ENCODE measurements at places on chromosomes 13 and 19.
A peak's percentile ranks its signal among the peaks of the same experiment; 100 is the strongest.

- DNase-seq = no peak
Measured at GRCh38 chr13:36769126-36769525, 49.9 kb upstream of the RFXAP start.

DNA sequence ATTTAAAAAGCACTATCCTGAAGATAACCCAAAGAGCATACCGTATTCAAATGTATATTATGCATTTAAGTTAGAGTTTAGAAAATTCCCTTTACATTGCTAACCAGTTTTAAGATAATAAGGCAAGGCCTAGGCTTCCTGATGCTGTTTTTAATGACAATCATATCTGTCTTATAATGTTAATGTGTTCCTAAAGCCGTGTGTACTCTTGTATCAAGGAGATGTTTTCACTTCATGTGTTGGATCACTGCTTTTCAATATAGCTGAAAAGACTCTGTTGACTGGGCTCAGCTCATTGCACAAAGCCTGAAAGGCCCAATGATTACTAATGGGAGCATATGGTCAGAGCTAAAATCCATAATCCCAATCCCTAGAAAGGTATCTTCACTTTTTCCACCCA, 81.6 kb downstream of the DACH1 start:
- no peak for DNase-seq

- DNase-seq = no peak
Measured at GRCh38 chr13:41568972-41569351, 111.6 kb downstream of the RGCC start.

DNA sequence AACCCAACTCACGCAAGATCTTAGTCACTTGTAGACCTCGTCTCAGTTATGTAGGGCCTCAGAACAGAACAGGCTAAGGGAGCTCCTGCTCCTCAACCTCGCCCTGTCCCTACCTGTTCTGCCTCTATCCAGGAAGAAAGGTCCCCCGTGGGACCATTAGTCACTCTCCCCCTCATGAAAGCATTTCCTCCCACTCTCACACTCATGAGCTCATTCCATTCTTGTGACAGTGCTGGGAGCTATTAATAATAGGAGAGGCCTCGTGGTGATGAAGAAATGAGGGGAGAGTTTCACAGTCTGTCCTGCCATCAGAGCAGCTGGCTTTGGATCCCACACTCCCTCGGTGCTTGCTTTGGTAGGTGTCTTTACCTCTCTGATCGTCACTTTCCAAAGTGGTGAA, 10.2 kb downstream of the PPP2R1A start:
- no peak for DNase-seq

GRCh38 chr19:4730740-4731171, 7.1 kb upstream of the DPP9 start:
- DNase-seq = peak; percentile 65

DNA sequence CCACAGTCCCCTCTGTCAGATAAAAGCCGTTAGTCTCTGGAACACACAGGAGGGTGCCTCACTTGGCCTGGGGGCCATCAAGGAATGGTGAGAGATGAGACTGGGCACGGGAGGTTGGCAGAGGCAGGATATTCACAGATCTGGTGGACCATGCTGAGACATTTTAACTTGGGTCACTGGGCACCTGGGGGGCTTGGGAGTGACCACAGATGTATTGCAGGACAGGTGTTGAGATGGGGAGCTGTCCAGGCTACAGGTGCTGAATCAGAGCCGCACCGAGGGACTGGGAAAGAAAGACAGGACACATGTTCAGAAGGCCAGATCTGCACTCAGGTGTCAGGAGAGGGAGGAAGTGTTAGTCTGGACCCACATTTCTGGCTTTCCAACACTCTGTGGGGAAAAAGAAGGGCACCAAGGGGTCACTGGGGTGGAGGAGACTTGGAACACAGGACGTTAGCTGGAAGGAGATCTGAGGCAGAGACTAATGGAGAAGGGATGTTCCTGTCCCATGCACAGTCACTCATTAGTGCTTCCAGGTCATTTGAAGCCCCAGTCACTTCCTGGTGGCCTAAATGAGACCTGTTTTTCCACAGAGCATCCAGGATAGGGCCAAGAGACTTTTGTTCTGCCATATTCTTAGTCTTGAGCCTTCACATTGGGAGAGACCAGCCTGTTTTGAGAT, 56.1 kb downstream of the CHST8 start:
- DNase-seq = no peak

- DNase-seq = no peak
Measured at GRCh38 chr19:44658069-44658733, 13.1 kb upstream of the CEACAM19 start.

- no peak for DNase-seq
Measured at GRCh38 chr13:113293686-113294085, 3.4 kb upstream of the LAMP1 start.

GRCh38 chr19:16569609-16570320, 2.5 kb downstream of the SLC35E1 start:
- no peak for DNase-seq

DNA sequence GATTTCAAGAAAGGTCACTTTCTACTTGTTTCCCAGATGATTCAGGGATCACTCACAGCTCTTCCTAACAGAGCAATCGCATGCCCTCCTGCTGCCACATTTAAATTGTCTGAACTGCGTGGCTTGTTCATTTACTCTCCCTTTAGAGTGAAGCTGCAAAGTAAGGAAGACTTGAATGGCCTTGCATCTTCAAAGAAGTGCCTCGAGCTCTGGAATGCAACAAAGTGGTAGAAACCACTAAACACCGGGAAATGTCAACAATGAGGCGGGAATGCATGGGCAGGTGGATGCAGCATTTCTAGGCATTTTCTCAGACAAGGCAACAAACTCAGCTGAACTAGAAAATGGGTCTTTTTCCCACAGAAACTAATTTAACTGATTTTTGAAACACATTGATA, 10.3 kb upstream of the DACH1 start:
- DNase-seq = no peak

DNA sequence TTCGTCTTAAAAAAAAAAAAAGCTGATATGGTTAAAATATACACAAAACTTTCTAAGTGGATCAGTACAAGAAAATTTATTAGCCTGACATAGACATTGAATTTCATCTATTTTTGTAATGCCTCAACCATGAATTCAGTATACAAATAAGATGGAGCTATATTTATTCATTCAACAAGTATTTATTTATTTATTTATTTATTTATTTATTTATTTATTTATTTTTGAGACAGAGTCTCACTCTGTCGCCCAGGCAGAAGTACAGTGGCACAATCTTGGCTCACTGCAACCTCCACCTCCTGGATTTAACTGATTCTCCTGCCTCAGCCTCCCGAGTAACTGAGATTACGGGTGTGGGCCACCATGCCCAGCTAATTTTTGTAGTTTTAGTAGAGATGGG, 78.5 kb upstream of the GSX1 start:
- DNase-seq = no peak

- no peak for DNase-seq
Measured at GRCh38 chr13:21234526-21234925, 58.1 kb downstream of the MRPL57 start.

GRCh38 chr13:24684600-24684998, 4.4 kb downstream of the ATP12A start:
- no peak for DNase-seq

GRCh38 chr13:90281709-90282108, 1065.8 kb upstream of the MIR17HG start:
- no peak for DNase-seq

GRCh38 chr13:36673352-36673751, 468 bp upstream of the SERTM1 start:
- no peak for DNase-seq

- DNase-seq = no peak
Measured at GRCh38 chr13:30844548-30845296, 61.3 kb upstream of the MEDAG start.

- DNase-seq = no peak
Measured at GRCh38 chr13:41833201-41833600, 127.7 kb downstream of the VWA8 start.

- DNase-seq = peak; percentile 64
Measured at GRCh38 chr13:29935309-29935981, 85.0 kb upstream of the UBL3 start.

GRCh38 chr13:101988140-101988539, 413.7 kb downstream of the FGF14 start:
- no peak for DNase-seq

DNA sequence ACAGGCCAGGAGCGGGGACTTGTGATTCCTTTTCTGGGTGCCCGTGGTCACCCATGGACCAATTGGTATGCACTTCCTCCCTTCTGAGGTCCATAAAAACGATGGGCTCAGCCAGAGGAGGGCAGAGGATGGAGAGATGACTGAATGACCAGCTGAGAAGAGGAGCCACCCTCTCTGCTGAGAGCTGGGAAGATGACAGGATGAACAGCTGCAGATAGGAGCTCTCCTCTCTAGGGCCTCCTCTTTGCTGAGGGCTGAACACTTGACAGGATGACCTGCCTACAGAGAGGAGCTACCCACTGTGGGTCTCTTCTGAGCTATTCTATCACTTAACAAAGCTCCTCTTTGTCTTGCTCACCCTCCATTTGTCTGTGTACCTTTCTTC, 4.1 kb downstream of the IGFL4 start:
- DNase-seq = no peak

GRCh38 chr13:48563626-48564025, 30.7 kb upstream of the RCBTB2 start:
- DNase-seq = no peak

DNA sequence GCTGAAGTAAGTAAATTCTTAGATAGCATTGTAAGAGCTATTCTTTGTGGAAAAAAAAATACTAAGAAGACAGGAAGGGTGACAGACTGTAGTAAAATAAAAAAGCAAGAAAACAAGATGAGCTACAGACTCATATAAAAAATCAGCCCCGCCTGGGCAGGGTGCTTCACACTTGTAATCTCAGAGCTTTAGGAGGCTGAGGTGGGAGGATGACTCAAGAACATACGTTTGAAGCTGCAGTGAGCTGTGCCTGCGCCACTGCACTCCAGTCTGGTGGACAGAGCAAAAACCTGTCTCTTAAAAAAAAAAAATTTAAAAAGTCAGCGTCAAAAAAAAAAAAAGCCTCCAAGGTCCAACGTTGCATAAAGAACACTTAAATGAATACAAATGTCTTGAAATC, 102.1 kb downstream of the VWA8 start:
- no peak for DNase-seq

DNA sequence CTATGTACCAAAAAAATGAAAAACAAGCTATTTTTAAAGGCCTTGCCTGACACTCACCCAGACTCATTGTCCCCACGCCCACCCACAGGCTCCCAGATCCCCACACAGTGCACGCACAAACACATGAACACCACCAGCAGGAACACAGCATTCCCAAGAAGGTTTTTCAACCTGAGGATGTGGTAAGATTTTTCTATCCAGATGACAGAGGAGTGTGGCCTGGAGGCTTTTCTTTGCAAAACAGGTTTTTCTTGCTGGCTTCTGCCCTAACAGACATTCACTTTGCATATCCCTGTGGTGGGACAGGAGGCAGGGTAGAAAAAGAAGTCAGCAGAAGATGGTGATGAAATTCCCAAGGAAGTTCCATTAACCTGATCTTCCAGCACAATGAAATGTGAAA, 97.8 kb downstream of the KLF12 start:
- DNase-seq = no peak

Measured in stimulated activated CD4-positive, alpha-beta T cell treated with anti-CD3 and anti-CD28 coated beads, Interleukin-12 subunit alpha, Interleukin-12 subunit beta, amount 100 ng/mL, for 24 hours (primary cell).